ENCODE measurements at places on chromosomes 5 and 9.

DNA sequence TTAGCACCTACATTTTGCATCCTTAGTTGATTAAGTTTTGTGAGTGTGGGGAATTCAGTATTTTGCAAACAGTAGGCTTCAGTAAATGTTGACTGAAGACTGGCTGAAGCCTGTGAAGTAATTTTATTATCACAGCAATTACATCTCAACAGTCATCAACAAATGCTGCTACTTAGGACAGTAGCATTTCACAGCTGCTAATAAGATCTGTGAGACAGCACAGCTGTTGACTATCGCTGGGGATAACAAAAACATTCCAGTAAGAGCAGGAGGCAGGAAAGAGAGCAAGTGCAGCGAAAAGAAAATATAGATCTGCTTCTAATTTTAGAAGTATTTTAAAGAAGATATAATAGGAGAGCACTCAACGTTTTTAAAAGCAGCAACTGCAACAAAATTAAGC lies 117.3 kb upstream of the FGF10 start:
- no peak for DNase-seq

DNA sequence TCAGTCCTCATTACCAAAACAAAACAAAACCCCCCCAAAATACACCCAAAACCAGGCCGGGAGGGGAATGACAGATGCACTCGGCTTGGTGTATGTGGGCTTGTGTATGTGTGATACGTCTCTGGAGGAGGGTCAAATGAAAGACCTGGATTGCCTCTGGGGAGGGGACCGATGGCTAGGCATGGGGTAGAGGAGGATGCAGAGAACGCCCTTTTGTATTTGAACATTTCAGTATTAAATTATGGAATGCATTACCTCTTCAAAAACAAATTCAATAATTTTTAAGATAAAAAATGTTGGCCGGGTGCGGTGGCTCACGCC lies 61.4 kb downstream of the LMX1B start:
- DNase-seq = no peak

GRCh38 chr5:158422653-158423515 lies 563.9 kb upstream of the CLINT1 start:
- DNase-seq = no peak

- no peak for DNase-seq
These were observed 68.5 kb upstream of the SLC25A51 start for GRCh38 chr9:37972351-37972848.

DNA sequence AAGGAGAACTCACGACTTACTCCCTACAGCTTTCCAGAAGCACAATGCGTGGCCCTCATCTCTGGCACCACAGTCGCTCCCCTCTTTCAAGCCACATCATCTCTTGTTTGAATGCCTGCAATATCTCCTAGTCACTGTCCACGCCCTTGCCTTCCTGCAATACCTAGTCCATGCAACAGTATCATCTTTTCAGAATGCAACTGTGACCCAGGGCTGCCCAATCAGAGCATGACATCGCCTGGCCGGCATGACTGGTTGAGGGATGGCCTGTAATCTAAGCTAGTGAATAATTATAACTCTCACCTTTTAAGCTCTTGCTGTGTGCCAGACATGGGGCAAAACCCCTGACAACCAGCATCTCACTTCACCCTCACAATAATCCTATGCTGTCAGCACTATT lies 52.5 kb upstream of the CPEB4 start:
- DNase-seq = no peak

DNA sequence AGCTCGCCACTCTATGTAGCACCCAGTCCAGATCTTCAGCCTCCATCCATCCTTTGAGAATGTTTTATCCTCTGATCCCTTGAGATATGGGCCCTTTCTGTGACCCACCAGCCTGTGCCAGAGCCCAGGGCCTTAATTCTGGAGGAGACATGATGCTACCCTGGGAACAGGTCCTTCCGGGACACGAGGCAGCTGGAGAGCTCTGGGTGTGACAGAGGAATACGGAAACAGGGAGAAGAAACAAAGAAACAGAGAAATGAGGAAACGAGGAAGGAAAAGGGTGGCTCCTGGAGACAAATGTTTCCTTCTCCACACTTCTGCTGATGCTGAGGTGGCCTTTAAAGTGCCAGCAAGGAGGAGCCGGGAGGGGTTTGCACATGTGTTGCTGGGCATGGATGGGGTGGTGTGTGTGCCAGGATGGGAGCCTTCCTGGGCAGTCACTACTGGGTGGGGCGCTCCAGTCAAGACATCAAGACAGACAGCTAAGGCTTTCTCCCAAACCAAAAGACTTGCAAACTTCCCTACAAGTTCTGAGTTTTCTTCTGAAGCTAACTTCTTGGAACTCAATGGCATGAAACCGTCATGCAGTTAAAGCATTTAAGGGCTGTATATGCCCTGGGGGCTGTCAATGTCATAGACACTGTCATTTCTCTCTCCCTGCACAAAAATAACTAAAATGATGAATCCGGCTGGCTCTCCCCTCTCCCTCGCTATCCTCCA lies 22.8 kb upstream of the MARCHF6 start:
- DNase-seq = no peak

- DNase-seq = no peak
These were observed 99.3 kb downstream of the SLC24A2 start for GRCh38 chr9:19689328-19690101.

GRCh38 chr9:91341258-91341746 lies 20.4 kb downstream of the AUH start:
- no peak for DNase-seq

- no peak for DNase-seq
These were observed 250.8 kb upstream of the FBXL7 start for GRCh38 chr5:15249152-15249551.

GRCh38 chr5:127885176-127885575 lies 182.0 kb downstream of the CCDC192 start:
- no peak for DNase-seq

- no peak for DNase-seq
These were observed 18.1 kb downstream of the GSN start for GRCh38 chr9:121285835-121286687.

- no peak for DNase-seq
These were observed 23.5 kb downstream of the ZFR start for GRCh38 chr5:32421075-32421474.

GRCh38 chr9:107868186-107868585 lies 378.6 kb upstream of the KLF4 start:
- no peak for DNase-seq

- DNase-seq = no peak
These were observed 81.8 kb downstream of the SHC3 start for GRCh38 chr9:89096807-89097206.

DNA sequence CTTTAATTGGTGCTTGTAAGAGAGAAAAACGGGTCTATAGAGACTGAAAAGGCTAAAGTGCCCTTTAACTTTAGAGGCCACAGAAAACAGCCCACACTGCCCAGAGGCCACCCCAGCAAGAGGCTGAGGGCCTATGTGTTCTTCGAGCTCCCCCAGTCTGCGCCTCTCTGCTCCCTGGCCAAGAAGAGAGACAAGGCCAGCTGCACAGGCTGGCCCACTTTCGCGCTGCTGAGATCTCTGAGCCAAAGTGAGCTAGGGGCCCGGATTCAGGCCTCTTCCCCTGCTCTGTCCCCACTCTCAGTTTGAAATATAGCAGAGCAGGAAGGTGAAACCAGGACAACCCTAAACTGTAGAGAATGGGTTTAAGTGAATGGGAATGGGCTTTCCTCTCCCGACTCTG lies 132.0 kb upstream of the TRIM32 start:
- DNase-seq = no peak

GRCh38 chr9:18480662-18481093 lies 6.7 kb downstream of the ADAMTSL1 start:
- DNase-seq = no peak

- no peak for DNase-seq
These were observed 102.0 kb downstream of the LPAR1 start for GRCh38 chr9:110936237-110936636.

DNA sequence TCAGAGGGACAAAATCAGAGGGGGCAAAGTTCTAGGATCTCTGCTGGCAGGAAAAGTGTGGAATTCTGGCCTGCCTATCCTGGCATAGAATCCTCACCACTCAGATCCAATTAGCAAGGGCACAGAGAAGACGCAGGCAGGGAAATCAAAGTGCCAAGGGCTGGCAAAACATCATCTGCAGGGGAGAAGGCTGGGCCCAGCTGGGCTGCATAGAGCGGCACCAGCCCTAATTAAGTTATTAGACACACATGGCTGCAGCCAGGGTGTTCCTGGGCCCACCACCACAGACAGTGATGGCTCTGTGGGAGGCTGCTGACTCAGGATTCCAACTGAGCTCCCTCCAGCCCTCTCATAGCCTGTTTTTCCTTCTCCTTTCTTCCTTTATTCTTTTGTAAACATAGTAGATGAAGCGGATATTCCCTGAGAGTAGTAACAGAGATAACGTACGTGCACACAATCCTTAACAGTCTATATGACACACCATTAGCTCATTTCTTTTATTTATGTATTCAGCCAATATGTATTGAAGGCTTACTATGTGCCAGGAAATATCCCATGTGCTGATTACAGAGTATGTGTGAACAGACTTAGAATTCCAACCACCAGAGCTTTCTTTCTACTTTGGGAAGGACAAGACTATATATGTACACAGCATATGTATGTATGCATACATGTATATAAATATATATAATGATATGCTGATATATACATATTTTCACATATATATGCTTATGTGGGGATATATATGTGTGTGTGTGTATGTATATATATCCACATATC lies 236.1 kb downstream of the ASTN2 start:
- no peak for DNase-seq

GRCh38 chr9:134128727-134129679 lies 6.9 kb upstream of the WDR5 start:
- peak; percentile 24 for DNase-seq

GRCh38 chr5:111930449-111930848 lies 173.5 kb upstream of the NREP start:
- no peak for DNase-seq

GRCh38 chr5:174086751-174087150 lies 41.2 kb downstream of the NSG2 start:
- DNase-seq = no peak

GRCh38 chr5:87327998-87328397 lies 60.3 kb downstream of the RASA1 start:
- DNase-seq = no peak

GRCh38 chr5:53326424-53327153 lies 153.8 kb upstream of the FST start:
- DNase-seq = no peak

DNA sequence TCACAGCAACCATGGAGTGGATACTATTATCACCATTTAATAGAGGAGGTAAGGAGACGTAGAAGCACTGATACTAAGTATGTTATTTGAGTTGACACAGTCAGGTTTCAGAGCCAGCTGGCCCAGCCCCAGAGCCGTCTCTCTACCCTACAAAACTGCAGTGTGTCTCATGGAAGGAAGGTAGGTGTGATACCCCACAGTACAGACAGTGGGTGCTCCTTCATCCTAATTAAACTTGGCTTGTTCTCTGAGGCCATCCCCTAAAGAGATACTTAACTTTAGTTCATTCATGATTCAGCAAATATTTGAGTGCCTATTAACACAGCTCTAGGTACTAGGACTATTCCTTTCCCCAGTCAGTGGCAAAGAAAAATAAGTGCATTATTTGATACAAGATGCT lies 22.6 kb downstream of the PIP5K1B start:
- no peak for DNase-seq

- DNase-seq = no peak
These were observed 98.1 kb downstream of the KDM4C start for GRCh38 chr9:6855860-6856259.

- peak; percentile 64 for DNase-seq
These were observed 19.1 kb upstream of the KCNMB1 start for GRCh38 chr5:170408226-170408625.

- no peak for DNase-seq
These were observed 211.2 kb downstream of the GADD45G start for GRCh38 chr9:89815903-89816573.

DNA sequence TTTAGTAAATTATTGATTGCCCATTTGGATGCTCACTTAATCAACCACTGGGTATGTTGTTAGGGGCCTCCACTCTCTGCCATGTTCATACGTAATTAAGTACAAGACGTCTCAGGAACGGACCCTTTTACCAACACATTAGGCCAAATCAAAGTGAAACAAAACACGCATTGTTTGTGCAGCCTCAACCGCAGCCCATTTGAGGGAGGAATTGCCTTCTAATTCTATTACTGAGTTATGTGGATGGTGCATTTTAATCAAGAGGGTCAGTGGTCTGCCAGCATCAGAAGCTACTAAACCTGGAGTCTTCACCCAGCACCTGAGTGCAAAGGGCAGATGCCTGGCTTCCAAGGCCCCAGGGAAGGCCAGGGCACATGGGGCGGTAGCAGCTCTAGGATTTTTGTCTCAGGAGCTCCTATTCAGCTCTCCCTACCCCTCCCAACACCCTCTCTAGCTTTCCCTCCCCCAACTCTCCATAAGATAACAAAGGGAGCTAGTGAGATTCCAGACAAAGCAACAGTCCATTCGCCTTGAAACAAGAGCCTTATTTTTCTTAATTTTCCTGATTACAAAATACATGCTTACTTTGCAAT lies 7.9 kb upstream of the MED27 start:
- no peak for DNase-seq

GRCh38 chr9:12879961-12880360 lies 105.1 kb downstream of the LURAP1L start:
- no peak for DNase-seq

GRCh38 chr9:75372499-75373268 lies 284.4 kb downstream of the OSTF1 start:
- no peak for DNase-seq

DNA sequence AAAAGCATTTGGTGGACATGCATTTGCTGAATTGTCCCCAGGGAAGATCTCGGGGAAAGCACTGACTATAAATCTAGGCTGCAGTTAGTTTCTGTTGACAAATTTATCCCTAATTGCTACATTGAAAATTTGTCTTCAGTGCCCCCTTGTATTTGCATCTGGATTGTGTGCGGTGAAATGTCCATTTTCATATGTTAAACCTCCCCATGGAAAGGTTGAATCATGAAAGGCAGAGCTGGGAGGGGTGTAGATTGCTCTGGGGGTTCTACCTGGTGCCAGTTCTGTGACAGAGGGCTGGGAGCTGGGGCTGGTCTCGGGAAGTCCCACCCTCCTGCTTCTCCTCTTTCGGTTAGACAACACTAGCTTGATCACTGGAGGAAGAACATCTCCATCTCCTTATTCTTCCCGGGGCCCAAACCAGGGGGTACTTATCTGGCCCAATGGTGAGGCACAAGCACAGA lies 101.9 kb downstream of the GADD45G start:
- no peak for DNase-seq

- DNase-seq = peak; percentile 89
These were observed 107.0 kb downstream of the TRIO start for GRCh38 chr5:14250084-14250695.

- DNase-seq = no peak
These were observed 125.9 kb upstream of the OSMR start for GRCh38 chr5:38719916-38720315.

GRCh38 chr5:39226558-39226957 lies 7.2 kb upstream of the FYB1 start:
- DNase-seq = no peak

GRCh38 chr9:110687497-110687896 lies 18.9 kb downstream of the MUSK start:
- DNase-seq = no peak

DNA sequence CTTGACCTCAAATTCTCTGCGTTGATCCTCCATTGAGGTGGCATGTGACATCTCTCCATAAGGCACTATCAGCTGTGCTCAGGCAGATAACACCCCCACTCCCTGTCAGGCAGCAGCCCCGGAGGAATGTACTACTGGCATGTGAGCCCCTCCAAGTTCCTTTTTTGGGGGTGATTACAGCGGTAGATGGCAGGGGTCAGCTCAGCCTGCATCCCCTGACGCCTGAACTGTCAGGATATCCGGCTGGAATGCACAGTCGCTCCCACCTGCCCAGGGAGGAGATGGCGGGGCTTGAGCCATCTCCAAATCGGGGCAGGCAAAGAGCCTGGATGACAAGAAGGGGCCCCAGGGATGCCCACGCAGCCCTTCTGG lies 40.8 kb downstream of the FAM78A start:
- DNase-seq = no peak
